Neural progenitor cell (in vitro differentiated cells): ENCODE measurements at places on chromosomes 4 and X.

- DNase-seq, result no peak
Measured at GRCh38 chr4:54228546-54228945, 547 bp upstream of the PDGFRA start.

DNA sequence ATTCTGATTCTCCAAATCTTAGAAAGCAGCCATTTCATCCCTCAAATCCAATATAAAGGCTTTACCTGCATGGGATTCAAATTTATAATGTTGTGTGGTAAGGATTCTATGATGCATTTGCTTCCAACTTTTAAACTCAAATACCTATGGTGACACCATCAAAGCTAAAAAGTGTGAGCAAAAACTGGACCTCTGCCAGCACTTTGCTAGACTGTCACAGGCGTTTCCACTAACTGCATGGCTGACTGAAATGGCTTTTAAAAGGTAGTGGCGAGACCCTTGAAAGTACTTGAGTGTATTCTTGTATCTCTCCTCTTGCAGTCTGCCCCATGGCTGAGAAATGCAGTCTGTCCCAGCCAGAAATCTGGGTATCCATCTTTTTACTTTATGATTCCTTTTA lies 169.4 kb downstream of the AMELX start:
- DNase-seq, result no peak

GRCh38 chrX:30618160-30618765 lies 35.0 kb upstream of the GK start:
- DNase-seq, result no peak

DNA sequence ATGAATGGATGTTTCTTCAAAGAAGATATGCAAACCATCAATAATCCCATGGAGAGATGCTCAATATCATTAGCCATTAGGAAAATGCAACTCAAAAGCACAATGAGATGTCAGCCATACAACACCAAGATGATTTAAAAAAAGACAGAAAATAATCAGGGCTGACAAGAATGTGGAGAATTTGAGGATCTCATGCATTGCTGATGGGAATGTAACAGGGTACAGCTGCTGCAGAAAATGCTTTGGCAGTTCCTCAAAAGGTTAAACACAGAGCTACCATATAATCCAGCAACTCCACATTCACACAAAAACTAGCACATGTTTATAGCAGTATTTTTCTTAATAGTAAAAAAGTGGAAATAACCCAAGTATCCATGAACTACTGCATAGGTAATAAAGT lies 110.5 kb upstream of the ZNF518B start:
- DNase-seq, result no peak

DNA sequence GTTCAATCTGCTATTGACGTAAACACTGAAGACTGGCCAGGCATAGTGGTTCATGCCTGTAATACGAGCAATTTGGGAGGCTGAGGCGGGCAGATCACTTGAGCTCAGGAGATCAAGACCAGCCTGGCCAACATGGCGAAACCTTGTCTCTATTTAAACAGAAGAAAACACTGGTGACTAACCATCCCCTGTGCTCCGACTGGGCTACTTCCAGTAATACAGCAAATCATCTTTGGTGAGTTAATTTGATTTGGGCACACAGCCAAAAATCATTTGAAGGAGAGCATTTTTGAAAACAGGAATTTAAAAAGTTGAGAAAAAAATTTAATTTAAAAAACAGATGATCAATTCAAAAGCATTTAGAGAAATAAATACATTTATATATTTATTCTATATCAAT lies 52.0 kb downstream of the SEC24D start:
- DNase-seq, result no peak

DNA sequence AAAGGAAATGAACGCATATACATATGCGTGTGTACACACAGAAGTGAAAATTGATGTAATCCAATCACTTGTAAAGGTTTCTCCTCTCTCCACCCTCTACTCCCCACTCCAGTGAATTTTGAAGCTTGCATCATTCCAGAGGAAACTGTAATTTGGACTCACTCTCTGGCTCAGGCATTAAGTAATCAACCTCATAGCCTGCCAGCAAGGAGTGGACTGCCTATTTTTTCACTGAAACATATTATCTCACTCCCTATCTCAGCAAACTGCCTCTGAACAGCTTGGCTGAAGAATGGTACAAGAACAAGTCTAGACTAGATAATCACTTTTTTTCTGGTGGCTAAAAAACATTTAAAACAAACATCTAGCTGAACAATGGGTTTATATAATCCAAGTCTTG lies 124.2 kb downstream of the C4orf51 start:
- DNase-seq, result no peak

GRCh38 chr4:168410681-168411080 lies 69.6 kb downstream of the DDX60L start:
- no peak for DNase-seq

GRCh38 chr4:44438687-44439086 lies 9.9 kb downstream of the KCTD8 start:
- DNase-seq, result no peak

- DNase-seq, result no peak
Measured at GRCh38 chr4:43718369-43718768, 730.2 kb downstream of the KCTD8 start.

- DNase-seq, result no peak
Measured at GRCh38 chr4:118099106-118099505, 64.8 kb downstream of the NDST3 start.
